ENCODE measurements at places on chromosomes 13 and 19.

DNA sequence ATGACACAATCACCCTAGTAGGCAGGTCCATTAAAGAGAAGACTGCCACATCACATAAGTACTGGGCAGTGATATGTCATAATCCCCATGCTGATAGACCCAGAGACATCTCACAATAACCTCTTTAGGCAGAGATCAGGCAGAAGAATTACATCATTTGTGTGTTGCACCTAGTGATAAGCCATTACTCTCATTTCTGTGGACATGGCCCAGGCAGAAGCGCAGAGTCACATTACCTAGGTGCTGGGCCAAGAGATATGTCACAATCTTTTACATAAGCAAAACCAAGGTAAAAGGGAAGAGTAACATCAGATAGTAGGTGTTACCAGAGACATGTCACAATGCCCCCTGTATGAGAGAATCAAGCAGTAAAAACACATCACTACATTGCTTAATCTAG, 71.9 kb downstream of the ZNF726 start:
- DNase-seq: no peak

DNA sequence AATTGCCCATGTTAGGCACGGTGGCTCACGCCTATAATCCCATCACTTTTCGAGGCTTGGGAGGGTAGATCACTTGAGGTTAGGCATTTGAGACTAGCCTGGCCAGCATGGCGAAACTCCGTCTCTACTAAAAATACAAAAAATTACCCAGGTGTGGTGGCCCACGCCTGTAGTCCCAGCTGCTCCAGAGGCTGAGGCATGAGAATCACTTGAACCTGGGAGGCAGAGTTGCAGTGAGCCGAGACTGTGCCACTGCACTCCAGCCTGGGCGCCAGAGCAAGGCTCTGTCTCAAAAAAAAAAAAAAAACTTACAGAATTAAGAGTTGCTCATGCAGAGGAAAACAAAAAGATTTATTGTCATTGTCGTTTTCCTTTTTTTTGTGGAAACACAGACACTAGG, 3.4 kb upstream of the PSMC4 start:
- DNase-seq: no peak

DNA sequence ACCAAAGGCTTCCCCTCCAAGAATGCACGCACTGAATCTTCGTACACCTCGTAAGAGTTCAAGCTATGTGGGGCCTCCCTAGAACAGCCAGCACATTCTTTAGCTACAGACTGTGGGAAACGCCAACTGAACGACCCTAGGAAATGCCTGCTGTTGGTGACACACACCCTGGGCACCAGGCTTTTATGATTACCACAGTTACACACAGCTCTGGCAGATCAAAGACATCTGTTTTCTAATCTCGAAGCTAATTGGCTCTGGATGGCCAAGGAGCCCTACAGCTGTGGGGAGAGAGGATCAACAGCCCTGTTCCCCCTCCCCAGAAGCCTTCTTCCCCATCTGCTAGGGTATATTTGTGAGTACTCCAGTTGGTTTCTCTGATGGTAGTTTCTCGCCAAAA, 123.0 kb downstream of the COL4A1 start:
- no peak for DNase-seq

- no peak for DNase-seq
These were observed 719.8 kb downstream of the SLITRK1 start for GRCh38 chr13:83162493-83162892.

DNA sequence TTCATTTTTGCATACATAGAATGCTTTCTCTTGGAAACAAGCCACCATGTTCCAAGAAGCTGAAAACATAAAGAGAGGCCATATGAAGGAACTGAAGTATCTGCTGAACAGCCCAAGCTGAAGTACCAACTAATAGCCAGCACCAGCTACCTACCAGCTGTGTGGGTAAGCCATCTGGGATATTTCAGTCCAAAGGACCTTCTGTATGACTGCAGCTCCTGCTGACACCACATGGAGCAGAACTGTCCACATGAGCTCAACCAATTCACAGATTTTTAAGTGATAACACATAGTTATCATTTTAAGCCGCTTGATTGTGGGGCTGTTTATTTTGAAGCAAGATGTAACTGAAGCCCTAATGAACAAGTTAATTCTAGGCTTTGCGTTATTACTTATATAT, 621.1 kb upstream of the KLHL1 start:
- DNase-seq: no peak

DNA sequence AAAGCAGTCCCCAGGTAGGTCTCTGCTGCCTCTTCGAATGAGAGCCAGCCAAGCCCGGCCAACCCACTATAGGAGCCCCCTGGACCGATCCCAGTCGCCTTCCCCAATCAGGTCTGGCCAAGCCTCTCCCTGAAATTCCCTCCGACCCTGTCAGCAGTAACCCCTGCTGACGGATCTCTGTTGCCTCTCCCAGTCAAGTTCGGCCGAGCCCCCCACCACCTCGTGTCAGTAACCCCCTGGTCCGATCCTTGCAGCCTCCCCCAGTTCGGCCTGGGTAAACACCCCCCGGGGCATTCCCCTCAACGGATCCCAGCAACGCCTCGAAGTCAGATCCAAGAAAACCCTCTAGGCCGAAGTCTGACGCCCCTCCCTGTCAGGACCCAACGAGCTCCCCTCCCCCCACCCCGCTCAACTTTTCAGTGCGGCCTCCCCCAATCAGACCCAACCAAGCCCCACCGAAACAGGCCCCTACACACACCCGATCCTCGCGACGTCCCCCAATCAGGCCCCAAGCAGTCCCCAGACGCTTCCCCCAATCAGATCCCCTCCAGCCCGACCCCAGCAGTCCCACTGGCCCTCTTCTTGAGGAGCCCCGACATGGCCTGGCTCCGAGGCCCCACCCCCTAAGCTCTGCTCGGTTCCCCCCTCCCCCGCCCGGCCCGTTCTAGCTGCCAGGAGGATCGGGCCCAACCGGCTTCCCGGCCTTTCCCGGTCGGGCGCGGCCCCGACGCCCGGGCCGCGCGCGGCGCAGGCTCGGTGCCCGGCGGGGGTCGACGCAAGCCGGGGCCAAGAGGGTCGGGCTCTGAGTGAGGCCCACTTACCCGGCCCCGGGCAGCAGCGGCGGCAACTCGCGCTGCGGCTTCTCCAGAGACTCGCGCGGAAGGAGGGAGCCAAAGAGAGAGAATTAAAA, 1.8 kb downstream of the TNPO2 start:
- no peak for DNase-seq

Data from stimulated activated CD4-positive, alpha-beta T cell treated with anti-CD3 and anti-CD28 coated beads, TNF-alpha, amount 100 ng/mL, for 1 hour (primary cell).